CD4-positive, alpha-beta T cell treated with Interleukin-2 at 100 ng/mL for 4 hours (primary cell): ENCODE measurements at places on chromosomes 1 and 21.

GRCh38 chr1:36484099-36484498 is 1.4 kb upstream of the CSF3R start:
- no peak for DNase-seq

GRCh38 chr21:40847951-40848350 is 993 bp upstream of the DSCAM start:
- no peak for DNase-seq

GRCh38 chr1:61561666-61562065 is 163.3 kb downstream of the TM2D1 start:
- DNase-seq = no peak

GRCh38 chr1:180571060-180571831 is 12.5 kb downstream of the OVAAL start:
- DNase-seq = no peak

- DNase-seq = peak; percentile 70
Observed at GRCh38 chr1:92538413-92539061, 51.8 kb upstream of the GFI1 start.

DNA sequence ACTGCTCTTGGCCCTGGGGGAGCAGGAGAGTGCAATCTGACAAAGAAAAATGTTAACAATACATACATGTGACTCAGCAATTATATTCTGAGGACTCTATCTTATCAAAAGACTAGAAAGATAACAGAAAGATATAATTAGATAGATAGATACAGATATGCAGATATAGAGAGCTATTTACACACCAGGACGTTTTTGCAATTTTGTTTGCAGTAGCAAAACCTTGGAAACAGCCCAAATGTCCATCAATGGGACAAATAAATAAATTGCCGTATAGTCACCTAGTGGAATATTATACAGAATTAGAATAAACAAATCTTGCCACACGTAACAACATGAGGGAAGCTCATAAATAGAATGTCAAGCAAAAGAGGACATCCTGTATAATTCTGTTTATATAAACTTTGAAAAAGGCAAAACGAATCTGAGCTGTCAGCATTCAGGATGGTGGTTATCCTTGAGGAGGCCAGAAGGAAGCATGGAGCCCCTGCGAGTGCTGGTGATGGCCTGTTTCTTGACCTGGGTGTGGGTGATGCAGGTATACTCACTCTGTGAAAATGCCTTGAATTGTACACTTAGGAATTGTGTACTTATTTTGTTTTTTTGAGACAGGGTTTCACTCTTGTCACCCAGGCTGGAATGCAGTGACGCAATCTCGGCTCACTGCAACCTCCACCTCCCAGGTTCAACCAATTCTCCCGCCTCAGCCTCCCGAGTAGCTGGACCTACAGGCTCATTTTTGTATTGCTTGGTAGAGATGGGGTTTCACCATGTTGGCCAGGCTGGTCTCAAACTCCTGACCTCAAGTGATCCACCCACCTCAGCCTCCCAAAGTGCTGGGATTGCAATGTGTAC is 12.8 kb upstream of the TRIM63 start:
- no peak for DNase-seq

DNA sequence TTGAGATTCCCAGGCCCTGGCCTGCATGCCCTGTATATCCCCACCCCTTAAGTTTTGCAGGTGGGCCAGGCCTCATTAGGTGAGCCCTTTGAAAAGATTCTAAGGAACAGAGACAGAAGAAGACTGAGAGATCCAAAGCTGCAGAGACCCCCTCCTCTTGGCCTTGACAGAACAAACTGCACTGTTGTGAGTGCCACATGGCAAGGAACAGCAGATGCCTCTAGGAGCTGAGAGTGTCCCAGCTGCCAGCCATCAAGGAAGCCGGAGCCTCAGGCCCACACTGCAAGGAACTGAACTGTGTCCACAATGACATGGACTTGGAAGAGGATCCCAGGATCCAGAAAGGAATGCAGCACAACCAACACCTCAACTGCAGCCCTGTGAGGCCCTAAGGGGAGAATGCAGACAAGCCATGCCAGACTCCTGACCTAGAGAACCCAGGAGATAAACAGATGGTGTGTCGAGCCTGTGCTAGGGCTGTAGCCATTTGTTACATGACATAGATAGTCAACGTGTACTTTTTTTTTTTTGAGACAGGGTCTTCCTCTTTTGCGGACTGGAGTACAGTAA is 182.7 kb downstream of the AJAP1 start:
- no peak for DNase-seq

GRCh38 chr1:239417986-239418640 is 31.7 kb downstream of the CHRM3 start:
- no peak for DNase-seq

DNA sequence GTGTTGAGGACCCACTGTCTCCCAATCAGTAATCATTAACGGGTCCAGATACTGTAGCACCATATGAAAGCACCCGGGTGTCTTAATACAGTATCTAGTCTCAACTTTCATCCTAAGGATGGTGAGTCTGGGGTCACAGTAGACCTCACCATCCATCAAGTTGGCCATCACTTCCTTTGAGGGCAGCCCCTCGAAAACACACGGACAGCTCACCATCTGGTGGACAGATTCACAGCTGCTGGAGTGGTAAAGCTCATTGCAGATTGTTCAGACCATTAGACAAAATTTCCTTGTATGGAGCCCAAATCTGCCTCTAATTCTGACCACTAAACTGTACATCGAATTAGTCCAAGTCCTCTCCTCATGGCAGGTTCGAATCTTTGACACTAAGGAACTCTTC is 123.1 kb downstream of the PGBD5 start:
- DNase-seq = no peak

DNA sequence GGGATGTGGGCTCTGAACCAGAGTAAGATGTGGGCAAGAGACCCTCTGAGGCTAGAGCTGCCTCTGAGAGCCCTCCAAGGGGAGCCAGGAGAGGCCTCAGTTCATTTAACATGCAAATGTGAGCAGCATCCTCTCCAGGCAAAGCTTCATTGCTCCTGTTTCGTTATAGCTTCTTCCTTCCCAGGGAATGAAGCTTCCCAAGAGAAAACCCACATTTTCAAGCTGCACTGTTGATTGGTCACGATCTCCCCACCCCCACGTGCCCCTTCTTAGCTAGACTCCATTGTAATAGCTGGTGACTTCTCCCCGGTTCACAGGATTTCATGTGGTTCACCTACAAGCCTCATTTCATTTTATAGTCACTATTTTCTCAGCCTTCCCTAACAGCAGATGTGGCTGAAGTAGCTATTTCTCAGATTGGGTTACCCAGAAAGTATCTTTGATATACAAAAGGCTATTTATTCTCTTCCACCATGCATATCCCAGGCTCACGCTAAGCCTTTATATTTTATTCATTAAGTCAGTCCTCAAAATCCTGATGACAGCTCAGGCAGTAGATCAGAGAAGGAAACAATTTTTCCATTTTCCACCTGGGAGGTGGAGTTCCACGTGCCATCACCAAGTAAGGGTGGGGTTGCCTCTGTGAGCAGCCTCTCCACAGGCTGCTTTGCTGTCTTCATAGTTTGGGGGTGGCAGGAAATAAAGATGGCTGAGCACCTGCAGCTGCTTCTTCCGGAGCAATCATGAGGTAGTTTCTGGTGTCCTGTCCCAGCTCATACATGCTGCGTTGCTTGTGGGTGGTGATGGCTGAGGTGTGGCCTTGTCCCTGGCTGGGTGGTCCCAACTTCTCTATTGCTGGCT is 178.3 kb upstream of the RAB4A start:
- no peak for DNase-seq

- no peak for DNase-seq
Observed at GRCh38 chr1:185699874-185700273, 34.3 kb upstream of the HMCN1 start.

- DNase-seq = no peak
Observed at GRCh38 chr1:205003358-205004131, 39.5 kb upstream of the CNTN2 start.

DNA sequence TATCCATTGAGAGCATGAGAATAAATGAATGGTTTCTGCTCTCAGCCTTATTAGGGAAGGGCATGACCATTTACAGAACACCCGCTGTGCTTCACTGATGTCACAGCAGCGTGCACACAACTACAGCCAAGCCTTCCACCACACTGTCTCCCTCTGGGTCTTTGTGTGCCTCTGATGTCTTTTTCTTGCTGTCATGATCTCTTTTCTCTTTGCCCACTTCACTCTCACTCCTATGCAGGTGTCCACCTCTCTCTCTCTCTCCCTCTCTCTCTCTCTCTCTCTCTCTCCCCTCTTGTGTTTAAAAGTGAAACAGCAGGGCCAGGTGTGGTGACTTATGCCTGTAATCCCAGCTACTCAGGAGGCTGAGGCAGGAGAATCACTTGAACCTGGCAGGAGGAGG is 232.5 kb upstream of the JUN start:
- no peak for DNase-seq

- no peak for DNase-seq
Observed at GRCh38 chr21:38660333-38661196, 145.2 kb upstream of the ETS2 start.

GRCh38 chr1:226461087-226461486 is 53.2 kb upstream of the PARP1 start:
- DNase-seq = no peak

GRCh38 chr1:22699681-22700520 is 10.7 kb upstream of the EPHB2 start:
- DNase-seq = no peak

GRCh38 chr1:186404454-186405051 is 28.9 kb downstream of the ODR4 start:
- peak; percentile 56 for DNase-seq

DNA sequence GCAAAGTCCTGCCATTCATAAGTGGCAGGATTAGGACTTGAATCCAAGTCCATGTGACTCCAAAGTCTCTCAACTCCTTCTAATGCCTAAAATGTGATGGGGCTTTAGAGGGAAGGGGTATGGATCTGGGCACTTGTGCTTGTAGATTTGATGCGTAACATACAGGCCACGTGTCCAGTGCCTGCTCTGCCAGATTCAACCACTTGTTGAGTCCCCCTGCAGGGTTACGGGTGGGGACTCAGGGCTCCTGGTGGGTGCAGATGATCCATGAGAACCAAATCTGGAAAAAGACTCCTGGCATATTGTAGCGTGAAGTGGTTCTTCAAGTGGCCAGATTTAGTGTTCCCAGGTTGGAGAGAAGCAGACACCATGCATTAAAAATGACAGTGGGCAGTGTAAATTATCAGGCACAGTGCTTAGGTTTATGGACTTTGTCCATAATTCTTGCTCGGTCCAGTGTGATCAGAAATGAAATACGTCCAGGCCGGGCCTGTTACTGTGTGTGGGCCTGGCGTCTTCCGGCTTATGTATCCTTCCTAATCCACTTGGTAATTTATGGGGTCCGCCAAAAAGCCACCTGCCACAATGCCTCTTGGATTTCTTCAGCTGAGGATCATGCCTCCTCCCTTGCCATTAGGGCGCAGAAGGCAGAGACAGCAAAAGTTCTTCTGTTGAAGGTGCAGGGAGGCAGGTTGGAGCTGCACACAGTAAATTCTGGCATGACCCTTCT is 51.2 kb upstream of the LRP8 start:
- DNase-seq = no peak

GRCh38 chr1:58964880-58965279 is 181.0 kb upstream of the JUN start:
- no peak for DNase-seq

GRCh38 chr1:113976609-113977278 is 2.5 kb upstream of the OLFML3 start:
- no peak for DNase-seq

- DNase-seq = no peak
Observed at GRCh38 chr1:150695561-150695960, 1.4 kb downstream of the GOLPH3L start.

- DNase-seq = no peak
Observed at GRCh38 chr1:189659731-189660130, 817.9 kb downstream of the BRINP3 start.

DNA sequence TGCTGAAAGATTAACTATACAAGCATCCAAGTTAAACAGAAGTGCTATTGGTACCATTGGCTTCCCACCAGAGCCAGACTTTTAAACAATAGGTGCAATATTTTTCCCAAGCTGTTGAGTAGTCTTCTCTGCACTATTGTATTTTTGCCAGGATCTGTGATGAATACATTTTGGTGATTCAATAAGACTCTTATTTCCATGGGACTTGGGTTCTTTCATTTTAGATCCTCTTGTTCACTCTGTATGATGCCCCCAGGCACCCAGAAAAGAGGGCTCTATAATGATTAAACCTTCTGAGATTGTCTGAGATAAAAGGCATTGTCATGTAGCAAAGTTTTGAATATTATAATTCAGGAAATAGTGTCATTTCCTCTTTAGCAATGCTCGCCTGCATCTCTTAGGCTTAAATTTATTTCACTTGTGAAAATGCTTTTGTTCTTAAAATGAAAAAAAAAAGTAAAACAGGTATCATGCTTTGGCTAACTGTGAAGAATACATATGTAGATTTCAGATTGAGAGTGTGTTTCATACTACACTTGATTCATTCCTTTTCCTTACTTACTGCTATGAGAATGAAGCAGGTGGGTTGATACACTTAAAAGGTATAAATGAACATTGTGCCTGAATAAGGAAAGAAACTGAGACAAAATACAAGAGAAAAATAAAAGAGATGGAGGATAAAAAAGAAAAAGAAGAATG is 275.0 kb downstream of the HMCN1 start:
- DNase-seq = no peak

GRCh38 chr1:244634546-244634945 is 18.4 kb upstream of the DESI2 start:
- no peak for DNase-seq
